ENCODE measurements at places on chromosomes 13 and 19.

- DNase-seq = no peak
Measured at GRCh38 chr19:40089462-40089861, 1.3 kb downstream of the ZNF780A start.

DNA sequence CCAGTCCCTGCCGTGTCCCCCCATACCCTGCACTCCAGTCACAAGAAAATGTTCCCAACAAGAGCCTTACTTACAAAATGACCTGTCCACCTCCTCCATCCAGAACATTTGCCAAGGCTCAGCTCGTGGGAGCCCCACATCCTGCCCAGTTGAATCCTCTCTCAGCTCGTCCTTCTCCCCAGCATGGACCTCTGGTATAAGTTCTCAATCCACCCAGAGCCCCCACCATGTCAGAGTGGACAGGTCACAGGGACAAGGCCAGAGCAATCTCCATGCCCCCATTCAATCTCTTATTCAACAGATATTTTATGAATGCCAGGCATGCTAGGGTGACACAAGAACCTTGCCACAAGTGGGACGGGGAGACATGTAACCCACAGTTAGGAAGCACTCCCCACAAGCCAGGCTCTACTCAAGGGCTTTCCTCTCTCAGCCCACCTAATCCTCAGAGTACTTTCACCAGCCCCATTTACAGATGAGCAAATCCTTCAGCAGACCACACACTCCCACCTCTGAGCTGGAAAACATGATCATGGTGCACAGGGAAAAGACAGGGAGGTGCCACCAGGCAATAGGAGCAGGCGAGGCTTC, 15.1 kb downstream of the DEDD2 start:
- DNase-seq = no peak

GRCh38 chr19:35375505-35376307, 4.8 kb downstream of the GPR42 start:
- DNase-seq = no peak

DNA sequence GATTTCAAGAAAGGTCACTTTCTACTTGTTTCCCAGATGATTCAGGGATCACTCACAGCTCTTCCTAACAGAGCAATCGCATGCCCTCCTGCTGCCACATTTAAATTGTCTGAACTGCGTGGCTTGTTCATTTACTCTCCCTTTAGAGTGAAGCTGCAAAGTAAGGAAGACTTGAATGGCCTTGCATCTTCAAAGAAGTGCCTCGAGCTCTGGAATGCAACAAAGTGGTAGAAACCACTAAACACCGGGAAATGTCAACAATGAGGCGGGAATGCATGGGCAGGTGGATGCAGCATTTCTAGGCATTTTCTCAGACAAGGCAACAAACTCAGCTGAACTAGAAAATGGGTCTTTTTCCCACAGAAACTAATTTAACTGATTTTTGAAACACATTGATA, 10.3 kb upstream of the DACH1 start:
- no peak for DNase-seq

- DNase-seq = no peak
Measured at GRCh38 chr13:21672287-21672680, 1.4 kb downstream of the FGF9 start.

GRCh38 chr19:33763633-33764371, 32.9 kb upstream of the KCTD15 start:
- no peak for DNase-seq

DNA sequence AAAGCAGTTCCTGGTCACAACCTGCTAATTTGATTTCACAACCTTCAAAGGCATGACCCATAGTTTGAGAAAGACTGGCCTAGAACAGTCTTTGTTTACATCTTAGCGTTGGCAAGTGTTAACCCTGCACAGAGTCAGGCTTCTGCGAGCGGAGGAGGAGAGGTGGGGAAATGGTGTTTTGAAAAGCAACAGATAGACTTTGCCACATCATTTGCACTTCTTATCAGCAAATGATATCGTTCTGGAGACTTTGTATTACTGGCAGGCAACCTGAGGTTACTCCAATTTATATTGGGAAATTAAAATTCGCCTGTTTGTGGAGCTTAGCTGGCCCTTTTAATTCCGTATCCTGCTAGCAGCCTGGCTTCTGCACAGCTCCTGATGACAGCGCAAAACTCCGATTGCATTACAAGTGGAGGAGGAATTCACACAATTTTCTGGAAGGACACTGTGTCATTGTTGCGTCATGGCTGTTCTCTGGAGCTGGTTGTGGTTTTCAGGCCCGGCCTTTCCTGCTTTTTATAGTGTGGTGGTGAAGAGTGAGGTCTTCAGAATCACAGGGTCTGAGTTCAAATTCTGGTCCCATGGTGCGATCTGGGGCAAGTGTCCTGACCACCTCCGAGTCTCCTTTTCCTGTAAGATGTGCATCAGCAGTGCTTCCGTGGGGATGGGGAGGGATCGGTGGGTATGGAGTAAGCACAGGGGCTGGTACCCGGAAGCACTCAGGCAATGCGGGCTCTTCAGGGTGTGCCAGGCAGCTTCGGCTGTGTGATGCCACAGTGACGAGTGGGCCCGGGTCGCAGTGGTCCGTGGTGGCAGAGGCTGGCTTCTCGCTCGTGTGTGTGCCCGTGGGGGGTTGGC, 49.1 kb upstream of the EHD2 start:
- DNase-seq = no peak

- DNase-seq = no peak
Measured at GRCh38 chr19:46606019-46606418, 4.9 kb downstream of the CALM3 start.

DNA sequence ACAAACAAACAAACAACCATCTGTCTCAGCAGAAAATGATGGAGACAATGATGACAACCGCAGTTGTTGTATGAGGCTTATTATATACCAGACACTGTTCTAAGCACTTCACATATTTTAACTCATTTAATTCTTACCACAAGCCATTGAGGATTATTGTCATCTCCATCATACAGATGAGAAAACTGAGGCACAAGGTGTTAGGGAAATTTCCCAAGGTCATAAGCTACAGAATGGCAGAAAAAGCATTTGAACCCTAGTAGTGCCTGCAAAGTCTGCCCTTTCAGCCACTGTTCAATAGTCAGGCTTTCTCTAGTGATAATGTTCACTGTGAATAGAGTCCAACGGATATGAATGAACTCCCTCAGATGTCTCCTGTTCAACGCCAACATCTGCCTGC, 60.1 kb downstream of the GPALPP1 start:
- DNase-seq = no peak

DNA sequence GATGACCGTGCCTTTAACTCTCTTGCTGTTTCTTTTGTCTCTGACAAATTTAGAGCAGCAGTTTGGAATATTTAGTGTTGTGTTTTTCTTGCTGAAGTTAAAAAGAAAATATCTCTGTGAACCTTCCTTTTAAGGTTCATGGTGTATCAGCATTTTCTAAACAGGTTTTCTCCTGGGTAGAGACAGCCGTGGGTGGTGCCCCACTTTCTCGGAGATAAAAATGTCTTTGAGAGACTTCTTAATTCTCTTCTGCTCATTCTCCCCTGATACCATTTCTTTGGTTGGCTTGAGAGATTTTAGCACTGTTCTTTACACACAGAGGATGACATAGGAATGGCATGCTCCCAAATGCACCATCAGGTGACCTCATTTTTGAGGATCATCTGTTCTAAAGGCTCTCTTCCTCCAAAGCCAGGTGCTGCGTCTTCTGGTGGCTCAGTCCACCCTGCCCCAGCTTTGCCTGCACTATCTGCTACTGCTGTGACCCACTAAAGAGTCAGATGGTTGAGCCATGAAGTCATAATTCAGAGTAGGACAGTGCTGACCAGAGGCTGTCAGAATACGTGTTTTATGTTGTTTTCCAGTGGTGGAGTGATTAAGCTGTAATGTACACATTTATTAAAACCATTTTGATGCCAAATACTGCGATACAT, 90.3 kb upstream of the SLC10A2 start:
- DNase-seq = no peak

DNA sequence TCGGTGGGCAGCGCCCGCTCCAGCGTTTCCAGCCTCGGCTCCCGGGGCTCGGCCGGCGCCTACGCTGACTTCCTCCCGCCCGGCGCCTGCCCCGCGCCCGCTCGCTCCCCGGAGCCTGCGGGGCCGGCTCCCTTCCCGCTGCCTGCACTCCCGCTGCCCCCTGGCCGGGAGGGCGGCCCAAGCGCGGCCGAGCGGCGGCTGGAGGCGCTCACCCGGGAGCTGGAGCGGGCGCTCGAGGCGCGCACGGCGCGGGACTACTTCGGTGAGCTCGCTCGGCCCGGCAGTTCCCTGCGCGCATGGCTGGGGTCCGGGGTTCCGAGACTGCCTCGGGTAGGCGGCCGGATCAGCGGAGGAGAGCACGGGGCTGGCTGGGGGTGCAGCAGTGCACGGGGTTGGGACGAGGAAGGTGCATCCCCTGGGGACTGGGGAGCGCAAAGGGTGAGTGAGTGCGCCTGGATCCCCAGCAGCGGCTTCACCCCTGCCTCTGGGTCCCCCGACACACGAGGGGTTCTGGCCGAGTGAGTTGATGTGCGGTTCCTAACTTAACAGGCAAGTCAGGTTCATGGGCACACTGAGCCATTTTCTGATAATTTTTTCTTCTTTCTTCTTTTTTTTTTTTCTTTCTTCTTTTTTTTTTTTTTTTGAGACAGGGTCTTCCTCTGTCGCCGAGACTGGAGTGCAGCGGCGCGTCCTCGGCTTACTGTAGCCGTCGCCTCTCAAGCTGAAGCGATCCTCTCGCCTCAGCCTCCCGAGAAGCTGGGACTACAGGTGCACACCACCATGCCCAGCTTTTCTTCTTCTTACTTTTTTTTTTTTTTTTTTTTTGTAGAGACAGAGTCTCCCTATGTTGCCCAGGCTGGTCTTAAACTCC, 1.1 kb downstream of the WTIP start:
- no peak for DNase-seq

GRCh38 chr19:31378404-31378803, 29.2 kb upstream of the TSHZ3 start:
- DNase-seq = no peak

- no peak for DNase-seq
Measured at GRCh38 chr19:5637971-5638370, 15.1 kb downstream of the SAFB start.

- no peak for DNase-seq
Measured at GRCh38 chr19:38684078-38684861, 36.8 kb downstream of the ACTN4 start.

All from CMK (cell line).